Vagina (tissue), 2 donors: ENCODE measurements at places on chromosomes 5 and 9. TPM values are rescaled to one million over a fixed set of nuclear protein-coding genes. Genes with fewer than 3 reads are reported as not detected.

GRCh38 chr9:14310311-14310710, 3.6 kb downstream of the NFIB start:
- no peak overlapping the region for H3K27ac ChIP-seq
- H3K36me3 ChIP-seq: no peaks in the 10 kb centered on the region
- no peaks in the 10 kb centered on the region for H3K27me3 ChIP-seq
- peak overlapping the region; percentile 6 for H3K4me3 ChIP-seq

- no peak for DNase-seq
- H3K27me3 ChIP-seq: no peaks in the 10 kb centered on the region
- no peak overlapping the region for H3K4me3 ChIP-seq
Measured at GRCh38 chr5:142915813-142916424, 145.7 kb downstream of the ARHGAP26 start.

- peaks cover 75% of the 10 kb centered on the region for H3K4me1 ChIP-seq
- no peak for DNase-seq
- no peaks in the 10 kb centered on the region for H3K36me3 ChIP-seq
- H3K4me3 ChIP-seq: no peak overlapping the region
- H3K27me3 ChIP-seq: no peaks in the 10 kb centered on the region
Measured at GRCh38 chr9:35518225-35518821, 28.4 kb downstream of the RUSC2 start.

DNA sequence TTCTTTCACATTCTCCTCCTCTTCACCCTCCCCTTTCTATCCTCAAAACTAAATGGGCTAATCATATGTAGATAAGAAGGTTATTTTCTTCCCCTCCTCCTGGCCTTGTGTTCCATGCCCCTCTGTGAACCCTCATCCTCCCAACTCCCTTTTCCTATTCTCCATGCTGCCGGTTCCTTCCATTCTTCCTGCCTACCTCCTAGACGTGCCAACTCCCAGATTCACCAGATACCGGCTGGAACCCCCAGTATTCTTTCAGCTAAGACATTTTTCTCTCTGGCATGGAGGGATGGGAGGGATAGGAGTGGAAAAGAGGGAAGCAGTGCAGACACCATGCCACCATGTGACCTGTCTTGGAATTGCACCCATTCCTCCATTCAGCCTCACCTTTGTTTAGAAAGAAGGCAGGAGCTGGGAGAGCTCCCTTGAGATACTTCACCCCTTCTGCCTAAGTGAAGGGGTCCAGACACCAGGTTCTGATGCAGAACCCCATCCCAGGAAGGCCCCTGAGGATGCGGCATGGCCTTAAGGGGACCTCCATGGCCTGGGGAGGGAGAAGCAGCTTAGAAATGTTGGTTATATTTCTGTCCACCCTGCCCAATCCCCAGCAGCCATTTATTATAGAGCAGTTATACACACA, 4.8 kb downstream of the DNAJB5 start:
- H3K4me3 ChIP-seq: no peak overlapping the region
- peak; percentile 74 for DNase-seq
- H3K4me1 ChIP-seq: peaks cover 50% of the 10 kb centered on the region
- H3K36me3 ChIP-seq: peaks cover 5% of the 10 kb centered on the region
- peak overlapping the region; percentile 90 for H3K27ac ChIP-seq
- H3K27me3 ChIP-seq: no peaks in the 10 kb centered on the region

DNA sequence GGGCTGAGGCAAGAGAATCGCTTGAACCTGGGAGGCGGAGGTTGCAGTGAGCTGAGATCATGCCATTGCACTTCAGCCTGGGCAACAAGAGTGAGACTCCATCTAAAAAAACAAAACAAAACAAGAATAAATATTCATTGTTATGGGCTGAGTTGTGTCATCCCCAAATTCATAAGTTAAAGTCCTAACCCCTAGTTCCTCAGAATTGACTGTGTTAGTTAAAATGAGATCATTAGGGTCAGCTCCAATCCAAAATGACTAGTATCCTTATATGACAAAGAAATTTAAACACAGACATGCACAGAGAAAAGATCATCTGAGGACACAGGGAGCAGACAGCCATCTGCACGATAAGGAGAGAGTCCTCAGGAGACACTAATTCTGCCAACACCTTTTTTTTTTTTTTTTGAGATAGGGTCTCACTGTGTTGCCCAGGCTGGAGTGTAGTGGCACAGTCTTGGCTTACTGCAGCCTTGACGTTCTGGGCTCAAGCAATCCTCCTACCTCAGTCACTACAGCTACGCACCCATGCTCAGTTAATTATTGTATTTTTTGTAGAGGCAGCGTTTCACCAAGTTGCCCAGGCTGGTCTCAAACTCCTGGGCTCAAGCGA, 32.1 kb upstream of the GCNT1 start:
- no peak overlapping the region for H3K27ac ChIP-seq
- no peak for DNase-seq
- H3K4me3 ChIP-seq: no peak overlapping the region
- no peaks in the 10 kb centered on the region for H3K36me3 ChIP-seq
- no peaks in the 10 kb centered on the region for H3K4me1 ChIP-seq
- H3K27me3 ChIP-seq: no peaks in the 10 kb centered on the region

DNA sequence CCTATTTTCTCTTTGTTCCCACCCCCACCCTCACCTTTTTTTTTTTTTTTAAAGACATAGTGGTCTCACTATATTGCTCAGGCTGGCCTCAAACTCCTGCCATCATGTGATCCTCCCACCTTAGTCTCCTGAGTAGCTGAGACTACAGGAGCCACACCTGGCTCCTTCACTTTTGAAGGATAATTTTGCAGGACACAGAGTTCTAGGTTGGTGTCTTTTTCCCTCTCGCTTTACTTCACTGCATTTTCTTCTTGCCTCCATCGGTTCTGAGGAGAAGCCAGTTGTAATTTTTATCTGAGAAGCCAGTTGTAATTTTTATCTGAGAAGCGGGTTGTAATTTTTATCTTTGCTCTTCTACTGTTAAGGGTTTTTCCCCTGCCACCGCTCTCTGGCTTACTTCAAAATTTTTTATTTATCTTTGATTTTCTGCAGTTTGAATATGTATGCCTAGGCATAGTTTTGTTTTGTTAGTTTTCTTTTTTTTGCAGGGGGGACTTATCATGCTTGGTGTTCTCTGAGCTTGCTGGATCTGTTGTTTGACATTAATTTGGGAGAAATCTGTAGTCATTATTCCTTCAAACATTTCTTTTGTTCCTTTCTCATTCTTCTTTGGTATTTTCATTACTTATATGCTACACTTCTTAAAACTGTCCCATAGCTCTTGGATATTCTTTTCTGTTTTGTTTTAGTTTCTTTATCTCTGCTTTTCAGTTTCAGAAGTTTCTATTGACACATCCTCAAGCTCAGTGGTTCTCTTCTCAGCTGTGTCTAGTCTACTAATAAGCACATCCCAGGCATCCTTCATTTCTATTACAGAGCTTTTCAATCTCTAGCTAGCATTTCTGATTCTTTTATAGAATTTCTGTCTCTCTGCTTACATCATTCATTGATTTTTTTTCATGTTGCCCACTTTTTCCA, 148.2 kb upstream of the CHD1 start:
- no peaks in the 10 kb centered on the region for H3K4me1 ChIP-seq
- DNase-seq: no peak
- H3K4me3 ChIP-seq: no peak overlapping the region
- no peak overlapping the region for H3K27ac ChIP-seq
- no peaks in the 10 kb centered on the region for H3K36me3 ChIP-seq

GRCh38 chr5:17966640-17967402, 332.6 kb downstream of the TAF11L14 start:
- no peak overlapping the region for H3K27ac ChIP-seq
- H3K4me3 ChIP-seq: no peak overlapping the region
- no peak for DNase-seq
- no peaks in the 10 kb centered on the region for H3K27me3 ChIP-seq
- H3K36me3 ChIP-seq: no peaks in the 10 kb centered on the region

- no peak overlapping the region for H3K27ac ChIP-seq
- no peaks in the 10 kb centered on the region for H3K36me3 ChIP-seq
- H3K27me3 ChIP-seq: no peaks in the 10 kb centered on the region
Measured at GRCh38 chr5:124000538-124000937, 488.6 kb downstream of the CSNK1G3 start.

GRCh38 chr9:92716557-92716956, 46.6 kb upstream of the IPPK start:
- peaks cover 36% of the 10 kb centered on the region for H3K4me1 ChIP-seq
- peaks cover 78% of the 10 kb centered on the region for H3K36me3 ChIP-seq
- H3K4me3 ChIP-seq: no peak overlapping the region
- DNase-seq: peak; percentile 86
- H3K27me3 ChIP-seq: no peaks in the 10 kb centered on the region

DNA sequence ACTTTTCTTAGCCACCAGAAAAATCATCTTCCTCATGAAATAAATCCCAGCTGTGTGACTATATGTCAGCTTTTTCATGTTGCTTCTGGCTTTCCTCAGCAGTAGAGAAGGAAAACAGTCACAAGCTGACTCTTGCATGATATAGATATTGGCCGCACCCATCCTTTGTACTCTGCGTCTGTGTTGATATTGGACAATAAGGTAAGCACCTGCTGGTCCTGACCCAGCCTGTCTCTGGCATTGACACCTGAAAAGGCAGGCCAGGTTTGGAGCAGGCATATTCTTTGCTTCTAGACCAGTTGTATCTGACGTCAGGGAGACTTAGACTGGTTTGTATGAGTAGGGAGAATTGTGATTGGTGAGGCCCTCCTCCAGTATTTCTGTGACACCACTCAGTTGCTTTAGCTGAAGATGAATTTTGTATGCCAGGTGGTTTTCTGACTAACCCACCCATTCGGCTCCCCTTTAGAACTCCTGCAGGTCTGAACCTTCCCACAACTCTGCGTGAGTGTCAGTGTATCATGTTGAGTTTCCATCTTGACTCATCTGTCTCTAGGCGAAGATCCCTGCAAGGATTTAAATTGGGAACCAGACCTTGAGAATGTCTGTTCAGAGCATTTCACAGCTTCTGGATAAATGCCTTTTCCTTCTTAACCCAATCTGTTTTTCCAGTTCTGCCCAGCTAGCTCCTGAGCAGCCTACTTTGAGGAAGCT, 151.2 kb upstream of the RUSC2 start:
- peaks cover 24% of the 10 kb centered on the region for H3K4me1 ChIP-seq
- H3K27me3 ChIP-seq: no peaks in the 10 kb centered on the region
- no peak overlapping the region for H3K27ac ChIP-seq

- no peak overlapping the region for H3K27ac ChIP-seq
- H3K36me3 ChIP-seq: no peaks in the 10 kb centered on the region
- H3K4me1 ChIP-seq: no peaks in the 10 kb centered on the region
- H3K4me3 ChIP-seq: no peak overlapping the region
- H3K27me3 ChIP-seq: no peaks in the 10 kb centered on the region
Measured at GRCh38 chr5:102388235-102388634, 92.2 kb upstream of the SLCO4C1 start.

- H3K4me1 ChIP-seq: peaks cover 11% of the 10 kb centered on the region
- H3K27me3 ChIP-seq: no peaks in the 10 kb centered on the region
- no peak overlapping the region for H3K4me3 ChIP-seq
- H3K27ac ChIP-seq: no peak overlapping the region
Measured at GRCh38 chr5:148996270-148996669, 66.6 kb downstream of the SH3TC2 start.

CCDC183 gene
- not detected for total RNA-seq

SLC2A6 gene
- 3.7 TPM for total RNA-seq

CRAT gene
- total RNA-seq: 59.9 TPM
